ENCODE measurements at places on chromosomes 12 and 14.

DNA sequence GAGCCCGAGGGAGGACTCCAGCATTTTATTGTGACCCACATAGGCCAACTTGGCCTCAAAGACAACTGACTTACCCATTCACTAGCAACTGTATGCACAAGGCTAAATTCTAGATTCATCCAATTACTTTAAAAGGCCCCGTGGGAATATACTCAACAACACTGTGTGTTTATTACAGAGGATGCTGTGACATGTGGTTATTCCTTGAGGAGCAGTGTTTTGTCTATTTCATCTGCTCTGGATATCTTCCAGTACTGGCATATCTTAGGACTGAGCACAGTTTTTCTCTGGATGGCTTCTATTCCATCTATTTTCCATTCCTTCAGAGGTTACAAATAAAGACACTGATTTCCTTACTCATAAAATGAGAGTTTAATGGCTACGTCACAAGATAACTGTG, 87.2 kb upstream of the KRAS start:
- DNase-seq = no peak

DNA sequence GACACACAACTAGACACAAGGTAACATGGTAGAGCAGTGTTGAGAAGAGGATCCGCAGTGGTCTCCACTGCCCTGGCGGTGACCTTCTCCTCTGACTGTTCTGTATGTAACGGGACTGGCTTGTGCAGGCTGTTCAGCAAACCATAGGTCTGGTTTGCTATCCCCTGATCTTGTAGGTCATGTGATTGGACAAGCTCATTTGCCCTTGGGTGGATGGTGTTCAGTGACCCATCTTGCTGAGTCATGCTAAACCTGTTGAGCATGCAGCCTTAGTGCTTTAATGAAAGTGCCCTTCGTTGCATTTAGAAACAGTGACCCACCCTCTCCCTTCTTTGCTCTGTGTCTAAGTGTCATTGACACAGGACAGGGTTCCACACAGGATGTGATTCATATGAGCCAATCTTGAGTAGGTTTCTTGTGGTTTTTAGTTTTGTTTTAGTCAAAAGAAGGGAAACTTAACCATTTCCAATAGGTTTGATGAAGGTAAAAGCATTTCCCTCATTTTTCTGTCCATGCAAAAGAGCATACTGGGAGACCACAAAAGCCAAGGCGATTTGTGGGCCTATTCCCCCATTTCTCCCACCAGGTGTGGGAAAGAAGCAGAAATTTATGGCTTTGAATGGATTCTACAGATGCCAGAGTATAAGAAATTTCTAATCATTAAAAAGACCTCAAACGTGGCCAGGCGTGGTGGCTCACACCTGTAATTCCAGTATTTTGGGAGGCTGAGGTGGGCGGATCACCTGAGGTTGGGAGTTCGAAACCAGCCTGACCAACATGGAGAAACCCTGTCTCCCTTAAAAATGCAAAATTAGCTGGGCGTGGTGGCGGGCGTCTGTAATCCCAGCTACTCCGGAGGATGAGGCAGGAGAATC, 32.6 kb upstream of the HIF1A start:
- DNase-seq = peak; percentile 25

DNA sequence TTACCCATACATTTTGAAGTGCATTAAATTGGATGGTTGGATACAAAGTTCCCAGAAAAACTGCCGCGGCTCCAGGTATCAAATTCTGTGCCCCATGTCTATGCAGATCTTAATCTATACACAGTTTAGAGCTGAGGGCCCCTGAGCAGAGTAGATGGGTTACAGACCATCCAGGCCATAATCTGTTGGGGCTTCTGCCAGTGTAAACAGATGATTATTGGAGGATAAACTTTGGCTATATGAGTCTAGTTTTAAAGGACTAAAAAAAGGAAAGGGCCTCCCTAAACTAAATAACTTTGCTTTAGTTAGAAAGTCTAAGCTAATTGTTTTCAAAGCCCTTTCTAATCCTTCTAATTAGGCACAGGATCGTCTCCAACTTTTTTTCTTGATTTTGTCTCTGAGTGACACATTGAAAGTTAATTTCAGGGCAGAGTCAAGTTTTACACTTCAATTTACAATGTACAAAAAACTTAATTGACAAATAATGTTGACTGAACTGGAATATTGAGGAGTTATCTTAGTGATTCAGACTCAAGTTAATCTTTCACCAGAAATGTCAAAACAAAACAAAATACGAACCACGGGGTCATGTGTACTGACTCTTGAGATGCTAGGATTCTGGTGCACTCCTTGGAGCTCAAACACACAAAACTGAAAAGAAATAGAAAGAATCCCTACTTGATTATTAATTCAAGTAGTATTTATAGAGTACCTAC, 133.9 kb upstream of the SCAF11 start:
- no peak for DNase-seq

- DNase-seq = no peak
These were observed 89.7 kb downstream of the ESRRB start for GRCh38 chr14:76465664-76466063.

DNA sequence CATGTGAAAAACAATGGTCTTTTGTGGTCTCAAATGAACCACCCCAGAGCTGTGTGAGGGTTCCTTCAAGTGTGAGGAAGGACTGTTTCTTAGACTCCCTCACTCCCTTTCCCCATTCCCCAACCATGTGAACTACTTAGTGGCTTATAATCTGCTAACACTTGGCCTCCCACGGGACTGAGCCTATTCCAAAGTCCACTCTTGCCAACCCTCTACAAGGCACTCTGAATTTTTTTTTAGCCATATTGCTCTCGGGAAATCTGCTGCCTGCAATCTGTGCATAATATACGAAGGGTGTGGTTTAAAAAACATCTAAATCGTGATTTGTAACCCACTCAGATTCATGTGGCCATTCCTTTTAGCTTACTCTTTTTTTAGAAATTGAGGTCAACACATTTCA, 2.6 kb downstream of the SVOP start:
- no peak for DNase-seq

GRCh38 chr14:65991104-65991503, 495.1 kb upstream of the CCDC196 start:
- DNase-seq = no peak

- no peak for DNase-seq
These were observed 202.8 kb downstream of the KSR2 start for GRCh38 chr12:117766008-117766407.

DNA sequence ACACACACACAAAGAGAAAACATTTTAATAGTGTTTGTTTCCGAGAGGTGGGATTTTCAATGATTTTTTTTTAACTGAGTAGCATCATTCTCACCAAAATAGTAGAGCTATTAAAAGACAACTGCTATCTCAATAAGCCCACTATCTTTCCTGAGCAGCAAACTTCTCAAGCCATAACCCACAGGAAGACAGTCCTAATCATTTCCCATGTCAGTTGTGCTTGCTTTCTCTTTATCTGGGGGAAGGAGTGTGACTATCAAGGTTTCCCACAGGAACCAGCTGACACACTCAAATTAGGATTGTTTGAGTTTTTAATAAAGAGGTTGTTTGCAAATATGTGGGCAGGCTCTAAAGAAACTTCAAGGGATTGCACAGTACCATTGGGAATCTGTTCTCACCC, 4.9 kb upstream of the MAX start:
- DNase-seq = no peak

GRCh38 chr12:89862511-89863445, 154.1 kb upstream of the ATP2B1 start:
- no peak for DNase-seq

GRCh38 chr14:64450255-64450654, 15.0 kb upstream of the AKAP5 start:
- no peak for DNase-seq

DNA sequence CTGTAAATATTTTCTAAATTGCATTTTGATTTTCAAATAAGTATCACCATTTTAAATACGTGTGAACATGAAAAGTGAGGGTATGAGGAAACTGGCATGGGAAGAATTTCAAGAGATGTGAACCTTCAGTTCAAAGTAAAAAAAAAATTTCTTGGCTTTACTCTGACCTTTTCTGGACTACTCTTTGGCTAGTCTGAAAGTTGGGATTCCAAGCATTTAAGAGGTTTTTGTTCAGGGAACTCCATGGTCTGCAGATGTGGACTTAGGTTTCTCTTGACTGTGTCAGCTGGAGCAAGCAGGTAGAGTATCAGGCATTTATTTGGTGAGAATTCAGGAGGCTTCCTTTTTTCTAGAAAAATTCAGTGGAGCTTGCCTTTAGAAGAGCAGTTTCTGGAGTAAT, 311.6 kb downstream of the LRIG3 start:
- no peak for DNase-seq

- no peak for DNase-seq
These were observed 59.1 kb upstream of the PCED1B start for GRCh38 chr12:47020211-47020821.

DNA sequence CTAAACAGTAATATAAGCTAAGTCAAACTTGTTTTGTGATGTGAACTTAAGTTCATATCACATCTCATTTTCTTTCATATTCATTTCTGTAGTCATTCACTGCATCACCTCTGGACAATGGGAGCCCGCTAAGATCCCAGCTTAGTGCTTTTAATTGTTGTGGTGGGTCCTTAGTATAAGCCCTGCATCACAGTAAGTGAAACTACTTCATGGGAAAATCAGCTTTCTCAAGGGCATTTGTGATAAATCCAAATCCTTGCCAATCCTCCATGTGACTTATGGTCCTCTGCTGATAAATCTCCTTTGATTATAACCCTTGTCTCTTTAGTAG, 98.3 kb downstream of the PLEKHA5 start:
- DNase-seq = no peak

GRCh38 chr12:45363903-45364302, 148.0 kb downstream of the ANO6 start:
- no peak for DNase-seq

GRCh38 chr14:23876160-23876750, 77.3 kb upstream of the DHRS4 start:
- DNase-seq = no peak

- DNase-seq = no peak
These were observed 47.2 kb downstream of the FOXG1 start for GRCh38 chr14:28813810-28814209.

DNA sequence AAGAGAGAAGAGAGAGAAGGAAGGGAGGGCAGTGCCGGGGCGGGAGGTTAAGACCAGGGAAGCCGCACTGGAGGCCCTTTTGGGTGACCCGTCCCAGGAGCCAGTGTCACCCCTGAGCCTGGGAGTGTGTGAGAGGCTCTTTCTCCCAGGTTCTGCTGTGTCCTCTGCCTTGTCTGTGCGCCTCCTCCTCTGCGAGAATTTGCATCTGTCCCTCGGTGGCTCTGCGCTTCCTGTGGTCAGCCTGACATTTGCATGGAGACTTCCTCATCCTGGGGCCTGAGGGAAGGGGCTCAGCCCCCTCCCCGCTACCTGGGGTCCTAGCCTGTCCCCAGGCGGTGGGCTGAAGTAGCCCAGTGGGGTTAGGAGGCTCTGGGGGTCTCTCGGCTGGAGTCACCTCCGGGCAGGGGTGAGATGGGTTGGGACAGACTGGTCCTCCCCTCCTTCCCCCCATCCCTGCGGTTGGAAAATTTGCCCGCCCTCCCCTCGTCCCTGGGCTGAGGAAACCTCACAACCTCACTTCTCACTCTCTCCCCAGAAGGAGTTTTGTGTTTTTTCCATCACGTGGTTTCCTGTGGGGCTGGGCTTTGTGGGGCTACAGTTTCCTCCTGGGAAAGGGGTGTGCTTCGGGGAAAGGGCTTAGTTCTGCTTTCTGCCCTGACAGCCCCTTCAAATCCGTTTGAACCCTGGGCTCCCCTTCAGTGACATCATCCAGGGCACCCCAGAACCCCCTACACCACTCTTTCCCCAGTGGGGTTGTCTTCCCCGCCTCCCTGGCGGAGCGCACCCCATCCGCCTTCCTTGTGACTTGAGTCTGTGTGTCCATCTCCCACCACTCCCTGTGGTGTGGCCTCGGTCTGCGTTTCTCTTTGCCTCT, 2.5 kb downstream of the PTPN6 start:
- no peak for DNase-seq

DNA sequence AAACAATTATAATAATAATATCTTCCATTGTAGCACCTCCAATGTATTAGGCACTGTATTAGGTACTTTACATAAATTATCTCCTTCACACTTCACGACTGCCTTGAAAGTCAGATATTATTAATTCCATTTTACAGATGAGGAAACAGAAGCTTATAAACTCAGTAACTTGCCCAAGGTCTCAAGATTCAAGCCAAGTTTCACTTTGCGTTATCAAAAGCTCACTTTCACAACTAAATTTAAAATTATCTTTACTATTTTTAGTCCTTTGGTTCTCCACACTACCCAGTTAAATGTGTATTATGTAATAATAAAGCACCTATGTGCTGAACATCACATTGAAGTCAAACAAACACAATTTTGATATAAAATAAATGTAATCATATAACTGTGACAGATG, 55.8 kb downstream of the NUMB start:
- DNase-seq = no peak

DNA sequence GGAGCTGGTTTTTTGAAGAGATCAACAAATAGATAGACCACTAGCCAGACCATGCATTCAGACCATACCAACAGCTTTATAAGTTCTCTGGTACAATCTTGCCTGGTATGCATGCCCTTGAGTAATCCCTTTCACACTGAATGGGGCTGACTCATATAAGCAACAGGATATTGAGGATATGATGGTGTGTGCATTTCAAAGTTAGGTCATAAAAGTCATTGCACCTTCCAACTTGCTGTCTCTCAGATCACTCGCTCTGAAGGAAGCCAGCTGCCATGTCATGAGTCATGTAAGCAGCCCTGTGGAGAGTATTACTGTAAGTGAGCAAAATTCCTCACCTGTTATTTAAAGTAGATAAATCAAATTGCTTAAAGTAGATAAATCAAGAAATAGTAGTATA, 45.0 kb upstream of the OR6J1 start:
- DNase-seq = no peak

DNA sequence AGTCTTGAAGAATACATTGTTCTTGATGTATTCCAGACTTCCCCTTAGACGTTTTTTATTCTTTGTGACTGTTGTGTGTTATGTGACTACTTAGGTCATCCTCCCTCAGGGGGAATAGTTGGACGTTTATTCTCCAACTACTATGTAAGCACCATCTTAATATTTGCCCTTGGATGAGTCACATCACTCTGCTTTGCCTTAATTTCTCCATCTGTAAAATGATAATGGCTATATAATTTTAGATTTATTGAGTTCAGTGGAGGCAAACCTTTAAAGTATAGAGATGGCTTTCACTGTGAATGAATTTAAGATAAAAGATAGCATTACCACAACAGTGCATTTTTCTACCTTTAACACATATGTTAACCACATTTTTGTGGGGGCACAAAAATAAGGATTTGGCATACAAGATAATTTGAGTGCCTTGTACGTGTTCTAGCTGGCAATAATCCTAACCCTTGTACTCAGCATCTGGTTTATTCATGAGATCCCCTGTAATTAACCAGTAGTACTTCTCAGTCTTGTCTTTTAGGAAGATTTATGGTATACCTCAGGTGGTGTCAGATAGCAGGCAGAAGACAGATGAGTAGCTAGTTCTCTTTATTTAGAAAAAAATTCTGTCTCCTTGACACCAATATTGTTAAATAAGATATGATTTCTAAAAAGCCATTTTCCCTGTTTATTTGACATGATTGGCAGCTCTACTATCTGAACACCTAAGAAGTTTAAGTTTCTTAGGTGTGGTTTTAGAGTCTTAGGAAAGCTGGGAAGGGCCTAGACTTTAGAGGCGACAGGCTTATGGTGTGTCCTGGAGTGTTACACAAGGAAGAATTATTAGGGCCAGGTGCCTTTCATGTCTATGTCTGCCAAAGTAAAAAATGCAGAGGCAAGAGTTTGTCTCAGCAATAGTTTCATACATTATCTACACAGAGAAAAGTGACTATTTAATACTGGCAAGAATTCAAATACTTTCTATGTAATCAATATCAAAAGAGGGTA, 152.3 kb downstream of the RAD51B start:
- DNase-seq = no peak

- no peak for DNase-seq
These were observed 103.9 kb downstream of the ZFP36L1 start for GRCh38 chr14:68688872-68689371.

- DNase-seq = no peak
These were observed 507 bp downstream of the AQP5 start for GRCh38 chr12:49961993-49962764.

All from activated CD8-positive, alpha-beta memory T cell treated with anti-CD3 and anti-CD28 coated beads for 48 hours (primary cell).